NCI-H1417 treated with DMSO at 0.1 percent for 48 hours (cell line): ENCODE measurements at places on chromosomes 12 and 14.

DNA sequence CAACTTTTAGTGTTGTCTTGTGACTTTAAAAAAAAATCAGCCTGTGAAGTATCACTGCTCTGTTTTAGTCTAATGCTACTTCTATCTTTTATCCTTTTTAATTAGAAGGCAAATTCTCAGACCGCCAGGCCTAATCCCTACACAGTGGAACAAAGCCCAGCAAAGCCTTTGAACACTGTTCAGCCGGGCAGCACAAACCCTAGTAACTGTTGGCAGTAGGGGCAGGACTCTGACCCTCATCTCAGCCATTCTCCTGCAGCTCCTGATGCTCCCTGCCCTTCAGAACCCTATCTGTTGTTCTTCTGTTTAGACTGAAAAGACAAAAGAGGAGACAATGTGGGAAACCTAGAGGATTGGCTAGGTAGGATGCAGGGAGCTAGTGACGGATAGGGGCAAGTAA lies 78.0 kb upstream of the OTX2 start:
- no peak for DNase-seq

- DNase-seq: no peak
Observed at GRCh38 chr12:120886199-120887018, 17.7 kb downstream of the SPPL3 start.

DNA sequence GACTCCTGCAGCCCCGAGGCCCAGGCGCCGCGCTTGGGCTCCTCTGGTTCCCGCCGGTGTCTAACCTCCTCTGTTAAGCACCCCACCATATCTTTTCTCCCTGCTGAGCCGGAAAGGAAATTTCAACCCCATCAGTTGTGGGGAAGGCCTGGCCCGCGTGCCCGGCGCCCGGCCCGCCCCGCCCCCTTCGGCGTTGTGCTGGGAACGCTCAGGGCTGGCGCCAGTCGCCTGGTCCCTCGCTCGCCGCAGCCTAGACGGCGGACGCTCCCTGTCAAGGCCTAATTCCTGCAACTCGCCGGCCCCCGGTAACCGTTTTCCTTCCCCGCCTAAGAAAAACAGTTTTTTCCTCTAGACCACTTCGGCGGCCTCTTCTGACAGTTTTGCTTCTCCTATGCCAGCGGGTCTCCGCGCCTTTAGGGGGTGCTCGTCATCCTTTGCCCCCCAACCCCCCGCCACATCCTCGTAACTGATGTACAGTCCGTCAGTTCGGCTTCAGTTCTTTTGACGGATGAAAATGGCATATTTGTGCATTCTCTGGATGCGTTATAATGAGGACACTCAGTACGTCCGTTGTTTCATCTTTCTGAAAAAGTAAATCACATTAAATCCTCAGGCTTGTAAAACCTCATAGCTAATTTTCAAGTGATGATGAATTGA lies 506 bp upstream of the NAP1L1 start:
- no peak for DNase-seq

GRCh38 chr14:20512177-20512905 lies 7.0 kb downstream of the RNASE10 start:
- no peak for DNase-seq

GRCh38 chr14:70498191-70498590 lies 36.6 kb downstream of the ADAM20 start:
- DNase-seq: no peak

DNA sequence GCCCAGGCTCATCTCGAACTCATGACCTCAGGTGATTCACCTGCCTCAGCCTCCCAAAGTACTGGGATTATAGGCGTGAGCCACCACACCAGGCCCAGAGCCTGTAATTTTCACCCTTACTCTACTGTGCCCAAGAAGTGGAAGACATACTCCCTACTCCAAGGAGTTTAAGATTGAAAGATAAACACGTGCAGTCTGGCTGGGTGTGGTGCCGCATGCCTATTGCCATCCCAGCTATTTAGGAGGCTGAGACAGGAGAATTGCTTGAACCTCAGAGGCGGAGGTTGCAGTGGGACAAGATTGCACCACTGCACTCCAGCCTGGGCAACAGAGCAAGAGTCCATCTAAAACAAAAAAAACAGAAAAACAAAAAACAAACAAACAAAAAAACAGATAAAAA lies 90.0 kb downstream of the NINJ2 start:
- DNase-seq: no peak

DNA sequence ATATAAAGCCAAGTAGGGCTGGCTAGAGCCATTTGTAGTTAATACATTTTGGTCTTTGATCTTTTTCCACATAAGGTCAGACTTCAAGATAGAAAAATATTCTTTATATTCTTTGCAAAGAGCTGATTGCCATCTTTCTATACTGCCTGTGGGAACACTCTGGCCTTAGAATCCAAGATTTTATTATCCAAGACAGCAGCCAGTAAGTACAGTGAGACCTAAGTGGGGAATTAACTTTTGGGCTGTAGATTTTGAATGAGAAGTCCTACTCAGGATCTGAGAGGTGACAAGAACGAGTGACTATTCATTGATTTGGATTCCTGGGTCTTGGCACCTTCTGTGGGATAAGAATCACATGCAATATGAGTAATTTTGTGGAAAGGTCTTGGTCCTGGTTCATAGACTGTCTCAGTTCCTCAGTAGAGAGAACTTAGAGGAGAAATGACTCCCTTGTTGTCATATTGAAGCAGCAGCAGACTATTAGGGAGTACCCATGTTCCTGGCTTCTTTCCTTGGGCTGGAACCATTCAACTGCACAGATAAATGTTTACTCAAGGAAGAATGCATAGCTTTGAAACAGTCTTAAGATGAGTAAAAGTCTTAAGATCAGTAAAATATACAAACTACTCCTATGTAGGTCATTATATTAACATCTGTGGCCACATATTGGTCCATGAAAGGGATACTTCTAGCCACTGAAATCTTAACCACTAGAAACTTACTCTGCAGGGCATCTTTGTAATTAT lies 353.8 kb downstream of the RAD51B start:
- DNase-seq: no peak

DNA sequence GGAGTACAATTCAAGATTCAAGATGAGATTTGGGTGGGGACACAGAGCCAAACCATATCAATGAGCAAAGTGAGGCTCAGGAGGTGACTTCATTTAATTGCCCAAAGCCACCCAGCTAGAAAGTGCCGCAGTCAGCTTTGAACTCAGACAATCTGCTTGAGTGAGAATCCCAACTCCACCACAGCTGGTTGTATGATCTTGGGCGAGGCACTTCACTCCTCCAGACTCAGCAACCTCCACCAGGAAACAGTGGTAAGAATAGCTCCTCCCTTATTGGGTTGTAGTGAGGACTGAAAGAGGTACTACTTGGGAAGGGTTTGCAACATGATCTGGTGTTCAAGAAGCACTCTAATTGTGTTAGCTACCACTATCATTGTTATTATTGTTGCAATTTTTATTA lies 129.2 kb upstream of the RFLNA start:
- DNase-seq: no peak

GRCh38 chr12:52244615-52244994 lies 11.6 kb downstream of the KRT7 start:
- DNase-seq: no peak

DNA sequence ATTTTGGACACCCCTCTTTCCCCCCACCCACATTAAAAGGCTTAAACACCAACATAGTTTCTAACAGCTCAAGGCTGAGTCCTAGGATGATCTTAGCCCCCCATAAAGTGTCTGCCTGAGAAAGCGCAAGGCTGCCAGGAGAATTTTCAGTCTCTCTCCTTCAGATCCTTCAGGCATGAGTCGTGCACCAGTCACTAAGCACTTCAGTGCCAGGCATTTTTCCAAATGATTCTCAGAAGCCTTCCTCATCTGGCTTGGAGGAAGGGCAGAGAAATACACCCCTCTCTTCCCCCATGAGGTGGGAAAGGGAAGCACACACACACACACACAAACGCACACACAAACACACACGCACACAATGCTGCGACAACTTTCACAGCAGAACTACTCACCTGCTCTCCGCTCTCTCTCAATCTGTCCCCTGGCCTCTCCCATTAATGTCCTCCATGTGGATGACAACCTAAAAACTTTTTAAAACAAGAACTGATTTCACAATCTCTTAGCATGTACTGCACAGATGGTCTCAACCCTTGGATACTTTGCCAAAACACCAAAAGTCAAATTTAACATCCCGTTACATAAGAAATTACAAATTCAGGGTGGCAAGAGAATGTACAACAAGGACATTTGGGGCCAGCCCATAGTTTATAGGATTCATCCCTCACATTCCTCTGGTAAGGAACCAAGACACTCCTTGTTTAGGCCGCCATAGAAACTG lies 49.8 kb downstream of the CKAP4 start:
- DNase-seq: no peak

- no peak for DNase-seq
Observed at GRCh38 chr12:45731190-45731775, 1.8 kb downstream of the ARID2 start.

GRCh38 chr12:64835901-64836300 lies 11.5 kb downstream of the TBC1D30 start:
- no peak for DNase-seq

- no peak for DNase-seq
Observed at GRCh38 chr12:1732914-1733313, 42.0 kb downstream of the ADIPOR2 start.

- DNase-seq: no peak
Observed at GRCh38 chr12:54350743-54351142, 13.5 kb downstream of the GPR84 start.

GRCh38 chr14:100323942-100324307 lies 786 bp downstream of the SLC25A47 start:
- DNase-seq: no peak
